ENCODE measurements at places on chromosomes 1 and 21.

- no peak for DNase-seq
Observed at GRCh38 chr1:10117865-10118264, 85.1 kb downstream of the UBE4B start.

GRCh38 chr1:173393659-173394000 lies 83.5 kb upstream of the PRDX6 start:
- DNase-seq = no peak

GRCh38 chr1:20248971-20249612 lies 41.6 kb upstream of the VWA5B1 start:
- DNase-seq = no peak

- DNase-seq = no peak
Observed at GRCh38 chr1:21935393-21935804, 1.7 kb downstream of the HSPG2 start.

- DNase-seq = no peak
Observed at GRCh38 chr1:54280651-54281050, 80.7 kb downstream of the MRPL37 start.

DNA sequence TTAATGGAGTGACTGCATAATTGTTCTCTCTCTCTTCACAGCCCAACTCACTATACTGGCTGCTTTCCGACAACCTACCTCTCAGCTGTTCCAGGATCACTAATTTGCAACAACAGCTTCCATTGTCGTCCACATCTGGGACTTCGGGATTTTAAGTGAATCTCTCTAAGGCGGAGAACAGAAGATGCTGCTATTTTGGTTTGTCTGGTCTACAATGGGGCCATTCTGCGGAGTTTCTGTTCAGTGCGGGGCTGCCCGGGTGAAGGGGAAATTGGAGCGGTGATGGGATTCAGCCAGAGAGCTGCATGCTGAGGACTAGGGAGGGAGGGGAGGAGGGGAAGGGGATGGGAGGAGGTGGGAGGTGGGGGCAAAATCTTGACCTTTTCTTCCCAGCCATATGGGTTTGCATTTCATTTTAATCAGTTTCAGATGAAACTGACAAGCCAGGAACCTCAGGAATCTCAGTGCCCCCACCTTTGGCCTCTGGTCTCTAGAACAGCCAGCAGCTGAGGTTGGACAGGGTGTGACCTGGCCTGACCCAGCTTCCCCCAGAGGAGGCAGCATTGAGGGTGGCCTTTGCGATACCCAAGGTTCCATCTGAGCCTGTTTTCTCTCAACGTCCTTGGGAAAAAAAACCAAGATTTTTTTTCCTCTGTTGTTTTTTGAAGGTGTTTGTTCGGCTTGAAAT lies 6.9 kb upstream of the SRP9 start:
- DNase-seq = peak; percentile 49

DNA sequence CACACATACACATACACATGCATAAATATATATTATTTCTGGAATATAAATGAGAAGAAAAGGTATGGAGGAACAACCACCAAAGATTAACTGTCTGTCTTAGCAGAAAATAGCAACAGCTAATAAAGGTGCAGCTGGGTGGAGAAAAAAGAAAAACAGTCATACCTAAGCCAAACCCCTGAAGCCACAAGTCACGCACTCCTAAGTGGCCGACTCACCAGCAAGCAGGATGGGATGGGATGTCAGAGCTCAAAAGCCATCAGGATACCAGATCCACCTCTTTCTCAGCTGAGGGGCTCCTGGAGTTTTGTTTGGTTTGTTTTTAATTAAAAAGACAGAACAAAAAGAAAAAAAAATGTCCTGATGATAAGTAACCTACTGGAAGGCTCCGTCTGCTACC lies 64.7 kb upstream of the HIVEP3 start:
- no peak for DNase-seq

GRCh38 chr1:213986020-213986924 lies 1.5 kb upstream of the PROX1 start:
- DNase-seq = no peak

DNA sequence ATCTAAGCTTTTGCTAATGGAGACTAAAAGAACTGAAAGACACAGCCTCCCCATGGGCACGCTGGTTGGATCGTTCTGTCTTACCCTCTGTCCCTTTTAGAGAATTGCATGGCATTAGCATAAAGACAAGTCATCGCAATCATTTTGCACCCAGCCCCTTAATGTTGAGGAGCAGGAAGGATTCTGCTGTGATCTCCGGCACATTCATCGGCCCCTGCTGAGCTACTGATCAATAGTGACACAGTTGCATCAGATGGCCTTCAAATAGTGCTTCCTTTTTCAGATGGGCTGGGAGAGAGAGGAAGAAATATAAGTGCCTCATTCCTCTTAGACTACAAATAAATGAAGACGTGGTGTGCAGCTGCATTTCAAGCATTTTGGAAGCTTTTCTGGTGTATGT lies 75.4 kb downstream of the NOS1AP start:
- DNase-seq = no peak

- DNase-seq = no peak
Observed at GRCh38 chr21:42219606-42220137, 732 bp downstream of the ABCG1 start.

DNA sequence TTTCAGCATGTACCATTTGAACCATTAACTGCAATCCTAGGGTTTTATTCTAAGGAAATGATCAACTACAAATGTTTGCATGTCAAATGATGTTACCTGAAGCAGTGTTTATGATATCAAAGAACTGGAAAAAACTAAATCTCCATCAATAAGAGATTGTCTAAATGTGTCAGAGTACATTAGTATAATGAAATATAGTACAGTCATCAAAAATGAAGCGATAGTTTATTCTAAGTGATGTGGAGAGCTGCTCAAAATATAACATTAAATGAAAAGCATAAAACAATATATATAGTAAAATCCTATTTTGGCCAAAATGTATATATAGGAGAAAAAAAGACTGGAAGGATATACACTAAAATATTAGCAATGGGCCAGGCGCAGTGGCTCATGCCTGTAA lies 24.0 kb downstream of the AKNAD1 start:
- peak; percentile 66 for DNase-seq

DNA sequence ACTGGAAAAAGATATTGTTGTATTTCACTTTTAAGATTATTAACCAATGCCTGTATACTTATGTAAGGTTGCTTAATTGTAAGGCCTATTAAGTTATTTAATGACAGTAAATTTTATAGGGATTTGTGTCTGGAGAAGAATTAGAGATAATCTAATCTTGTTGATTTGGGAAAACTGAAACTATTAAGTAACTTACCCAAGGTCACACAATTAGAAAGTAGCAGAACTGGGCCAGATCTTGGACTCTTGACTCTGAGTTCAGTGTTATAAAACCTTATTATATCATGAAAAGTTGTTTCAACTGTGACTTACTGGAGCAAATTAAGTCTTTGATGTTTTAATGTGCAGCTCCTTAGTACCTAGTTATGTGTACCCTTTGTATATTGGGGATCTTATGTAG lies 38.5 kb downstream of the CAMTA1 start:
- no peak for DNase-seq
